Natural killer cell treated with Interleukin-12 subunit alpha and Interleukin-12 subunit beta and Interleukin-15 and Interleukin-18, amount 100 ng/mL, for 72 hours (primary cell): ENCODE measurements at places on chromosomes 3 and 15.

GRCh38 chr15:94882071-94882712 is 650.8 kb downstream of the MCTP2 start:
- H3K4me3 ChIP-seq, result no peak overlapping the region
- no peak for DNase-seq
- peaks cover 5% of the 10 kb centered on the region for H3K27me3 ChIP-seq
- H3K4me1 ChIP-seq, result no peaks in the 10 kb centered on the region
- H3K27ac ChIP-seq, result no peak overlapping the region
- no peaks in the 10 kb centered on the region for H3K36me3 ChIP-seq

GRCh38 chr3:190305406-190305805 is 16.8 kb downstream of the CLDN1 start:
- no peak overlapping the region for H3K4me3 ChIP-seq
- no peaks in the 10 kb centered on the region for H3K4me1 ChIP-seq

DNA sequence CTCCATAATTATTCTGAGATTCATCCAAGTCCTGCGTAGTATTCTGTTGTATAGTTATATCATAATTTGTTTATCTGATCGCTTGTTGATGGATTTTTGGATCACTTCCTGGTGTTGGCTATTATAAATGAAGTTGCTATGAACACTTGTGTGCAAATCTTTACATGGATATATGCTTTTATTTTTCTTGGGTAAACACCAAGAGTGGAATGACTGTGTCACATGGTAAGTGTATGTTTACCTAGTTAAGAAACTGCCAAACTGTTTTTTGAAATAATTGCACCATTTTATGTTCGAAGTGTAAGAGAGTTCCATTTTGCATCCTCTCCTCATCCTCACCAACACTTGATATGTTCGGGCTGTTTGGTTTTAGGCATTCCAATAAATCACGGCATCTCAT is 360.4 kb upstream of the FRG2C start:
- H3K4me3 ChIP-seq, result no peak overlapping the region
- no peak for DNase-seq
- no peaks in the 10 kb centered on the region for H3K4me1 ChIP-seq
- peaks cover 9% of the 10 kb centered on the region for H3K27me3 ChIP-seq
- H3K27ac ChIP-seq, result no peak overlapping the region
- no peaks in the 10 kb centered on the region for H3K36me3 ChIP-seq

- peaks cover 2% of the 10 kb centered on the region for H3K36me3 ChIP-seq
- H3K27me3 ChIP-seq, result no peaks in the 10 kb centered on the region
- H3K27ac ChIP-seq, result no peak overlapping the region
- no peak overlapping the region for H3K4me3 ChIP-seq
Observed at GRCh38 chr3:125318167-125318865, 56.8 kb downstream of the ZNF148 start.

- no peak overlapping the region for H3K4me3 ChIP-seq
- H3K36me3 ChIP-seq, result peaks cover 7% of the 10 kb centered on the region
Observed at GRCh38 chr3:183924956-183925355, 40.3 kb upstream of the PARL start.

GRCh38 chr15:64507293-64507802 is 47.0 kb downstream of the ZNF609 start:
- no peak overlapping the region for H3K27ac ChIP-seq
- H3K4me1 ChIP-seq, result peaks cover 49% of the 10 kb centered on the region
- H3K36me3 ChIP-seq, result no peaks in the 10 kb centered on the region
- DNase-seq, result peak; percentile 61
- no peak overlapping the region for H3K4me3 ChIP-seq
- no peaks in the 10 kb centered on the region for H3K27me3 ChIP-seq

DNA sequence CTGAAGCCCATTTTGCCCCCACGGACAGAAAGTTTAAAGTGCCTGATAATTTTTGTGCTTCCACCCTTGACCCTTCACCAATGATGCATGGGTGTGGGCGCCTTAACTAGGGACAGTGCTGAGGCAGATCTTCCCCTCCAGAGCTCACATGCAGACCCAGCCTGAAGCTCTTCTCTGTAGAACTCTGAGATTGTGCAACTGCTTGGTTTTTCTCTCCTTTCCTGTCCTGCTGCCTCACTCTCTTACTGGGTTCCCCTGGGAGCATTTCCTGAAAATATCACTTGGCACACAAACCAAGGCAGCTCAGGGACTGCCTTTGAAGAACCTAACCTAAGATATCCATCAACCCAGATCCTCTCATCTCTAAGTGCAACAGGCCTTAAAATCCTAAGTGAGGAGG is 220.3 kb upstream of the STT3B start:
- no peak for DNase-seq
- H3K36me3 ChIP-seq, result peaks cover 6% of the 10 kb centered on the region
- H3K4me1 ChIP-seq, result no peaks in the 10 kb centered on the region
- H3K27me3 ChIP-seq, result peaks cover 3% of the 10 kb centered on the region
- H3K27ac ChIP-seq, result no peak overlapping the region
- no peak overlapping the region for H3K4me3 ChIP-seq
